ENCODE measurements at places on chromosomes 4 and X. TPM values are rescaled to one million over a fixed set of nuclear protein-coding genes. Genes with fewer than 3 reads are reported as not detected.

DNA sequence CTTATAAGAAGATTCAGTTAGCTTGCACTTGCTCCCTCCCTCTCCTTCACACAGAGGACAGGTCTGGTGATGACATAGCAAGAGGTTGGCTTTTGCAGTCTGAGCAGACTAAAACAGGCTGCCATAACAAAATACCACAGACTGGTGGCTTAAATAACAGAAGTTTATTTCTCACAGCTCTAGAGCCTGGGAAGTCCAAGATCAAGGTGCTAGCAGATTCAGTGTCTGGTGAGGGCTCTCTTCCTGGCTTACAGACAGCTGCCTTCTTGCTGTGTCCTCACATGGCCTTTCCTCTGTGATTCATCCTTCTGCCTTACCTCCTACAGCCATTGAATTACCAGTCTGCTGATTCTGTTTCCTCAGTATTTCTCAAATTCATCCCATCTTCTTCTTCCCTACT, 13.1 kb downstream of the RP2 start:
- ATAC-seq: no peak

FAM53A gene
- 1.2 TPM for total RNA-seq

DNA sequence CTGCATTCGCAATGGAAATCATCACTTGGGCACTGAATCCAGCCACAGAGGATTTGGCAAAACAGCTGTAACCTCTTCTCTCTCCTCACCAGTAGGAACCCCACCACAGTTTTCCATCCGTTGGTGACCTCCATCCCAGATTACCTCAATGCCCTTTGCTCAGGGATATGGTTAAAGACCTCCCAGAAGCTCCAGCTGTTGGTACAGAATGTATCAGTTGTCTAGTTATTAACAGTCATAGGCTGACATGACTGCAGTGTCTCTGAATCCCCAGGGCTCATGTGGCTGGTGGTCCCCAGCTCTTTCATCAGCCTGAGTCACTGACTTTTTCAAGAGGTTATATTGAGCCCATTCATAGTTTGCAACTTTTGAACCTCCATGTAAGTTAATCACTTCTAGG, 189.8 kb upstream of the HHIP start:
- no peak for ATAC-seq

AFP gene
- total RNA-seq: not detected

DNA sequence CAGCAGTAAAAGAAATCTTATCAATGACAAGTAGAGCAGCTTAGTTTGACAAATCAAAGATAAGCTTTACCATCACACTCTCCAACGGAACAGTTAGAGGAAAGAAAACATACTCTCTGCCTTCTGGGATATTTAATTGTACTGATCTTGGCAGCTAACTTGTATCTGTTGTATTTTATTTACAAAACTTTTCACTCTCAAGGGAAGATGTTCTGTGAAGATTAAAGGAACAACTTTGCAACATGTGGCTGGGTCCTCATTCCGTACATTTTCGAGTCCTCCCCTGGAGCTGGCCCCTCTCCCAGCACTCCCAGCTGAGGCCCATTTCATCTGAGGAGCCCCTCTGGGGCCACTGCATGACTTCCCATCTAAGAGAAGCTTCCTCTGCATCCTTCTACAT, 74.4 kb downstream of the RPS3A start:
- peak; percentile 56 for ATAC-seq

DNA sequence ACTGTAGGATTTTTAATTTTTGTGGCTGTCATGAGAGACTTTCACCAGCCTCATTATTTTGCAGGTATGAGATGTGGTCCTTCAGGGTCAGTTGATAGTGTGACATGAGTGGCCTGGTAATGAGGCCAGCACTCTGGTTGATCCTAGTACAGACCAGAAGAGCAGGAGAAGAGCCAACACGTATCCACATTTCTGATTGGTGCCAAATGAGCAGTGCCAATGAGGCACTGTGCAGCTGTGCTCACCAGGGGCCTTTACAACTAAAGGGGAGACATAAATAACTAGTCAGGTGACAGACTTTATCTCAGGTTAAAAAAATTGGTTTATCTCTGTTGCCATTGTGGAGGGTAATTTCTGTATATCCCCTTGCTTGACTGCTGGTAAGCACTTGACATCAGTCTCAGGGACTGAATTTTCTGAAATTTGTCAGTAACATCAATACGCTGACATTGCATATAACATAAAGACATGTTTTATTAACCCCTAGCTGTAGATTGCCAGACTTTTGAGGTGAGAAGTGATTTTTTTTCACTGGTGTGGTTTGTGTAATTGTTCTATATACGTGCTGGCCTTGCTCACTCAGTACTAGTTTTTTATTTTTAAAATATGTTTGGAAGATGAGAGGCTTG, 101.2 kb downstream of the AFF1 start:
- ATAC-seq: no peak

Data from gastroesophageal sphincter (tissue), 4 donors.